ENCODE measurements at places on chromosomes 5 and 9. TPM values are rescaled to one million over a fixed set of nuclear protein-coding genes. Genes with fewer than 3 reads are reported as not detected.

GLRA1 gene
- not detected for total RNA-seq

CCDC183 gene
- 0.22 TPM for total RNA-seq

PCDHA13 gene
- not detected for total RNA-seq

CSF2 gene
- total RNA-seq, result 5.3 TPM

CAMK4 gene
- 4.2 TPM for total RNA-seq

CARD9 gene
- 3.9 TPM for total RNA-seq

FAM120AOS gene
- 41.9 TPM for total RNA-seq

ANKRD34B gene
- not detected for total RNA-seq

DDX4 gene
- total RNA-seq, result not detected

CNTRL gene
- total RNA-seq, result 4.6 TPM

SLC46A2 gene
- not detected for total RNA-seq

C1QTNF2 gene
- total RNA-seq, result not detected

EGFLAM gene
- 10.1 TPM for total RNA-seq

LCNL1 gene
- total RNA-seq, result 0.14 TPM

PCDHB8 gene
- 0.29 TPM for total RNA-seq

OMD gene
- total RNA-seq, result not detected

PRSS3 gene
- 8.0 TPM for total RNA-seq

LCN9 gene
- total RNA-seq, result not detected

AK8 gene
- total RNA-seq, result 0.14 TPM

MCCC2 gene
- total RNA-seq, result 21.8 TPM

TMEM171 gene
- total RNA-seq, result 5.5 TPM

TIMD4 gene
- not detected for total RNA-seq

SPINK7 gene
- total RNA-seq, result not detected

SPATA24 gene
- total RNA-seq, result 7.0 TPM

FBLL1 gene
- 0.29 TPM for total RNA-seq

SV2C gene
- total RNA-seq, result not detected

LHX3 gene
- total RNA-seq, result not detected

PDE6A gene
- total RNA-seq, result not detected

PPP3R2 gene
- not detected for total RNA-seq

DMGDH gene
- 1.5 TPM for total RNA-seq

Measured in placental pericyte (primary cell).